Common myeloid progenitor, CD34-positive (primary cell): ENCODE measurements at places on chromosomes 3 and 15.

- no peak for DNase-seq
These were observed 39.1 kb downstream of the MYO9A start for GRCh38 chr15:72078887-72079286.

GRCh38 chr15:57298204-57298603 is 78.1 kb upstream of the CGNL1 start:
- DNase-seq: no peak

DNA sequence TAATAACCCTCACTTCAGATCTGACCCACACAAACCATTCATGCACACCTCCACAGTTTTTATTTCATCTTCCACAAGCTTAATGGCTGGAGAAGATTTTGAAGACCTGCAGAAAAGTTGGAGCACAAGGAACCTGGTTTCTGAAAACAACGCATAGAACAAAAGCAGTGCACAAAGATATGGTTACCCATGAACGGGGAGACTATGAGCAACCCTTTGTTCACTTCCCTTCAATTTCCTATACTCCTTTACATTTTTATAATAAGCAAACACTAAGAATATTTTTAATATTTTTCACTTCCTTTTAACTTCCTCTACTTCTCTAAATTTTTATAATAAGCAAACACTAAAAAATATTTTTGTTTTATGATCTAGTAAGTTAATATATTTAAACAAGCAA is 103.5 kb upstream of the UBE2E2 start:
- DNase-seq: no peak

- DNase-seq: no peak
These were observed 312.1 kb downstream of the SLC9A9 start for GRCh38 chr3:143535994-143536784.

DNA sequence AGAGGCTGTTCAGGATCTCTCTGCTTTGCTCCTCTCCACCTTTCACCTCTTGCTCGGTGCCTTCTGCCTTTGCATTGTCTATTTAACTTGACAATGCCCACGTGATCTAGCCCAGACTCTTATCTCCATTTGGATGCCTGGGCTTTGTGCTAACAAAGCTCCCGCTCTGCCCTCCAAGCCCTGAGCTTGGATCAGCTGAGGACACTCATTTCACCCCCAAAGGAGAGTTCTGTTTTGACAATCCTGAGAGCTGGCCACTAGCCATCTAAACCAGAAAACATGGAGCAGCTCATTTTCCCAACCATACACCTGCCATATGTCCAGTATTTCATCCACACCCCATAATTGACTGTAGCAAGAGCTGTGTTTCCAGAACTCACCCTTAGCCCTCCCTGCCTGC is 12.8 kb downstream of the GPR176 start:
- DNase-seq: no peak

- no peak for DNase-seq
These were observed 12.1 kb downstream of the HEMK1 start for GRCh38 chr3:50581459-50581842.

DNA sequence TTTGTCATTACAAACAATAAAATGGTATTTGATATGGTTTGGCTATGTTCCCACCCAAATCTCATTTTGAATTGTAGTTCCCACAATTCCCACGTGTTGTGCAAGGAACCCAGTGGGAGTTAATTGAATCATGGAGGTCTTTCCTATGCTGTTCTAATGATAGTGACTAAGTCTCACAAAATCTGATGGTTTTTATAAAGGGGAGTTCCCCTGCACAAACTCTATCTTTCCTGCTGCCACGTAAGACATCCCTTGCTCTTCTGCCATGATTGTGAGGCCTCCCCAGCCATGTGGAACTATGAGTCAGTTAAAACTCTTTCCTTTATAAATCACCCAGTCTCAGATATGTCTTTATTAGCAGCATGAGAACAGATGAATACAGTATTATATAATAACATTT is 15.4 kb upstream of the AADAC start:
- DNase-seq: no peak

DNA sequence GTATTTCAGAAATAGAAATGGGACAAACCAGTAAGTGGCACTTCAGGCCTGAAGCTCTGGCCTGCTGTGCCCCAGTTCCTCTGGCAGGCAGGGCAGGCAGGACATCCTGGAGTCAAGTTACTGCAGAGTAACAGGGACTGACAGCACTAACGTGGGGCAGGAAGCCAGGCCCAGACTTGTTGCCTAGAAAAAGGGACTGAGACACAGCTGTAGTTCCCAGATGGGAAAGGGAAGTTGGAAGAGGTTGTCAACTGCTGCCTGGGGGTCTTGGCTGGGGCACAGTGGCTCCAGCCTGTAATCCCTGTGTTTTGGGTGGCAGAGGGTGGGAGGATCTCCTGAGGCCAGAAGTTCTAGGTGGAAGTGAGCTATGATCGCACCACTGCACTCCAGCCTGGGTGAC is 171.9 kb downstream of the FMN1 start:
- no peak for DNase-seq

DNA sequence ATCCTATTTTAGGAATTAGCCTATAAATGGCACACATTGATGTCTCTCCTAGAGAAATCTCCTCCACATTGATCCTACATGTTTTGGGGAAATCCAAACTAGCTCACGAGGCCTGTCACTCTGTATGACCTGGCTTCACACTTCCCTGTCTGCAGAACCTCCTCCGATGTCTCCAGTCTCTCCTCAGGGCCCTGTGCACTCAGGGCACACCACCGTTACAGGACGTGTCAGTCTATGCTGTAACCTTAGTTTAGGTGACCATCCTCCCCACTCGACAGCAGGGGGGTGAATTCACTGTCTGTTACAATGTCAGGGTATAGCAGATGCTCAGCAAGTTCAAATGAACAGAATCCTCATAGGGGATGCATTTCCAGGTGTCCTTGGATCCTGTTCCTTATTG is 249.1 kb downstream of the OCA2 start:
- DNase-seq: no peak

GRCh38 chr3:28053759-28054158 is 187.7 kb upstream of the CMC1 start:
- DNase-seq: no peak

DNA sequence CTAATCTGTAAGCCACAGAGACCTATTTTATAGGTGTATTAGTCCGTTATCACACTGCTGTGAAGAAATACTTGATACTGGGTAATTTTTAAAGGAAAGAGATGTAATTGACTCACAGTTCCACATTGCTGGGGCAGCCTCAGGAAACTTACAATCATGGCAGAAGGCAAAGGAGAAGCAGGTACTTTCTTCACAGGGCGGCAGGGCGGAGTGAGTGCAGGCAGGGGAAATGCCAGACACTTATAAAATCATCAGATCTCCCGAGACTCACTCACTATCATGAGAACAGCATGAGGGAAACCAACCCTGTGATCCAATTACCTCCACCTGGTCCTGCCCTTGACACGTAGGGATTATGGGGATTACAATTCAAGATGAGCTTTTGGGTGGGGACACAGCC is 108.7 kb downstream of the GALK2 start:
- DNase-seq: no peak

DNA sequence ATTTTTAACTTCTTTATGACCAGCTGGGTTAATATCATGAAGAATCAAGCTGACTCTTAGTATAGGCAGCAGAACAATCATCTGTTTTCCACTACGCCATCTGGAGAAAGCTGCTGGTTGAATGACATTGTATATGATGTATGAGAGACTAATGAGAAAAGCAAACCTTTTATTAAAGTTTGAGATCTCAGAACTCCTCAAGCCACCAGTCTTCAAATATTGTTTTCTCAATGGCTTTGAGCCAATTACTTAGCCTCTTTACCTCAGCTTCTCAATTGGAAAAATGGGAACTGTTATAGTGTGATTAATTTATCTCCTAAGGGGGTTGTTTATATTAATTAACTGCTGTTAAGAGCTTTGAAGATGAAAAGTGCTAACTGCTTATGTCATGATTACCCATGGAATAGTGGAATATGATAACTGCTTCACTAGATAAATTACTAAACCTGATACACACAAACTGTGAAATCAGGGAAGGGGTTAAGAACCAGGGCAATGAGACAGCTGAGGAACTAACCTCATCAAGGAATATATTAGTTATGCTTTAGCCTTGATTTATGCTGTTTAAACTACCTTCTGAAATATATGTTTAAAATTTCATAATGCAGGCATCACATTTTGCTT is 330.1 kb downstream of the SOX2 start:
- DNase-seq: no peak

DNA sequence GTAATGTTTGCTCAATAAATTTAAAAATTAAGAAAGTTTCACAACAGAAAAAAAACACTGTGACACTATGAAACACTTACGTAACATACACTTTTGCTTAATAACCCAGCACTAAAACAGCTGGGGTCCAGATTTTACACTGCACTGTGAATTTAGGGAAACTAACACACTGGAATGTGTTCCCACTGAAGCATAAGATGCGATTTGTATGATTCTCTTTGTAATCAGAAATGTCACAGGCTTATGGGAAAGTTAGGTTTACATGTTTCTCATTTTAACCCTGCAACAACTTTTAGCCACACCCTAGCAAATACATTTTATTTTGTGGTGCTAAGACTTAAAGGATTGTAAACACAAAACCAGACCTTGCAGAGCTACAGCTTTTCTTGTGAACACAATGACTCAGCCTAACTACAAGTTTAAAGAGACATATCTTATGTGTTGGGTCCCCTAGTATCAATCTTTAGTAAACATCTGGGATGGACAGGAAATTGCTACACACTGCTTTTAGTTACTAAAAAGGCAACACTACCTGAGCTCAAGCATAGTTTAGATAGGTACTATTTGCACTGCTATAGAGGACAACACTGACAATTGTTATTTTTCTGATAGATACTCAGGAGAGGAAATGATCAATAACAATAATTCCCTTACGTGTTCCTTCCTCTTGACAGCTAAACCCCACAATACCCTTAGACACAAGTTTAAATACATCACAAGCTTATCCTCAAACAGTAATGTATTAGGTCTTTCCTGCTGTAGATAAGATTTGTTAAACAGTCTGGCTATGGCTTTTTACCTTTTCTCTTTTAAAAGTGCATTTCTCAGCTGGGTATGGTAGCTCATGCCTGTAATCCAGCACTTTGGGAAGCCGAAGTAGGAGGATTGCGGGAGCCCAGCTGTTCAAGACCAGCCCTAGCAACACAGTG is 3.8 kb downstream of the PLD1 start:
- peak; percentile 71 for DNase-seq

DNA sequence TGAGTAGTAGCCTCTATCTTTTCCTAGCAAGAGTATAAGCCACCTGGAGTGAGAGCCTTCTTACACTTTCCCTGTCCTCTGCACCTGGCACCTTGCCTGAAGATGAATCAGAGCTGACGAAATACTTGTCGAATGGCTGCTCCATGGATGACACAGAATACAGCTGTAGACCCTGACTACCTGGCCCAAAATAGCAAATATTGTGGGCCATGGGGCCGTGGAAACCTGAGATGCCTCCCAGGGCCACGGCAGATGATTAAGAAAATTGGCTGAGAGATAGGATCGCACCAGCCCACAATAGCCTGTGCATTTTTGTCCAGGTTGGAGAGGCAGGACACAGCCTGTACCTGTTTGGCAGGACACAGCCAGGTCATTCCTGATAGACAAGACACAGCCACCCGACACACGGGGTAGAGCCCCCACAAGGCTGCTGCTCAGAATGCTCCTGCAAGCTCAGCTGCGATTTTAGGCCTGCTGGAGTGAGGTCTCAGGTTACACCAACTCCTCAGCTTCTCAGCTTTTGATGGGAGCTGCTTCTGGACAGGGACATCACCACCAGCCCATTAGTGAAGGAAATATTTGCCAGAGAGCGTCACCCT is 22.9 kb upstream of the TPM1 start:
- no peak for DNase-seq

GRCh38 chr3:1318296-1319005 is 225.6 kb downstream of the CNTN6 start:
- DNase-seq: no peak

GRCh38 chr3:54168451-54168850 is 46.1 kb downstream of the CACNA2D3 start:
- DNase-seq: no peak

DNA sequence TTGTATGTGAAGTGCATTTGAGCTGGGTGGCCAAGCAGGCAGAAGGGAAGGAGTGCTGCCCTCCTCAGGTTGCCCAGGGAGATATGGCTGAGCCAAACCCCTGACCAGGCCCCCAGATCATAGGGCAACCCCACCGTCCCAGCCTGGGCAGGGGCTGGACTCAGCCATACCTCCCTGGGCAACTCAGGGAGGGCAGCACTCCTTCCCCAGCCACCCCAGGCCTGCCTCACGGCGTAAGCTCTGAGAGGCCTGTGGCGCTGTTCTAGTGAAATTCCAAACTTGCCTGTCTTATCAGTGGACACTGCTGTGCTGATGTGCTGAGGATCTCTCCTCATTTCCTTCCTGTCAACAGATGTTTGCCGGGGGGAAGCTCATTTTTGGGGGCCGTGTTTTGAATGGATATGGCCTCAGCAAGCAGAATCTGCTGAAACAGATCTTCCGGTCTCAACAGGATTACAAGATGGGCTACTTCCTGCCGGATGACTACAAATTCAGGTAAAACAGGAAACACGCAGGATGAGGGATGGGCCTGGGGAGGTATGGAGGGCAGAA is 57.6 kb upstream of the FGD5 start:
- DNase-seq: peak; percentile 100

DNA sequence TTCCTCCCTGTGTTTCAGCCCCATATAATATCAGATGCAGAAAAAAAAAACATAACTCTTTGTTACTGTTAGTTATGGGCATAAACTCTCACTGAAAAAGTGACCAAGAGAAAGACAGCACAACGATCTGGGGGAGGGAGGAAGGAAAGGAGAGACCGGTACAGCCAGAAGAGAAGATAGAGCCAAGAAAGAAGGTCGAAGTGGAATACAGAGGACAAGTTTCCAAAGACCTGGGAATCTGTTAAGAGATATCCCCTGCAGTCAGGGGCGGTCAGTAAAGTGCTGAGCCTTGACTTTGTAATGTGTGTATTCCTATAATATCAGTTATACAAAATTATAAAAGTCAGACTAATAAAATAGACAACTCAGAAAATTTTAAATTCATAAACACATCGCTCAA is 3.3 kb downstream of the ALDH1A2 start:
- DNase-seq: no peak

GRCh38 chr3:156964577-156964976 is 138.4 kb downstream of the LEKR1 start:
- DNase-seq: no peak

- DNase-seq: peak; percentile 59
These were observed 16.1 kb downstream of the LRRC2 start for GRCh38 chr3:46549989-46550388.

DNA sequence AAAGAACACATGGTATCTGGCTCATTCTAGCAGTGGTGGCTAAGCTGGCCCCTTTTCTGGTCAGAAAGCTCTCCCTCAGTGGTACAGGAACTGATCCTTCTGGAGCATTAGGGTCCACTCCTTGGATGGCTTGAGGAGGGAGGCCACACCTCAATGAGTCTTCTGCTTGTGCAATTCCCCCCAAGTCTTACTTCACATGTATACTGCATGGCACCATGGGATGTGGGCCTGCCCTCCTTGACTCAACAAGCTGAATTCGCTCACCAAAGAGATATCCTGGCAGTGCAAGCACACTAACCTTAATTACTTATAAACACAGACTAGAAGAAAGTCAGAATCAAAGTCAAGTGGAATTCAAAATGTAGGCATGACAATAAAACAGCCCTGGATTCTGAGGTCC is 133.8 kb upstream of the SLC2A2 start:
- no peak for DNase-seq
